Stimulated activated CD8-positive, alpha-beta memory T cell treated with anti-CD3 and anti-CD28 coated beads, Interleukin-4, amount 100 ng/mL, for 1 hour (primary cell): ENCODE measurements at places on chromosomes 2 and 18.

GRCh38 chr2:725468-725867 is 48.3 kb upstream of the TMEM18 start:
- no peak for DNase-seq

GRCh38 chr2:48283586-48284269 is 246.2 kb upstream of the STON1 start:
- no peak for DNase-seq

- DNase-seq = no peak
Measured at GRCh38 chr2:74415762-74416395, 5.5 kb downstream of the C2orf81 start.

GRCh38 chr2:204705243-204705932 is 160.1 kb downstream of the PARD3B start:
- no peak for DNase-seq

DNA sequence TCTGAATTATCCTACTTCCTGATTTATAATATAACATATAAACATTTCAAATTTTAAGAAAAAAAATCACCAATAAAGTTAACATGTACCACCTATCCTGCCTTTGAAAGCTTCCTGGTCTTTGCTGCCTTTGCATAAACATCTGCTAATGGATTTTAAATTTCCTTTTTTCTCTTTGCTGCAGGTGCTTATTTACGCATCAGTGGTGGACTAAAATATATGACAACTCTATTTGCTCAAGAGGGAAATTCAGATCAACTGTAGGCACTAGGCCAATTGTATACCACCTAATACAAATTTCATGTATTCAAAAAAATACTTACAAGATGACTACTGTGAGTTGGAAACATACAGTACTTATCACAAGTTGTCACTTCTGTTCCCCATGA is 57.2 kb downstream of the RAD51AP2 start:
- DNase-seq = no peak

GRCh38 chr2:186032102-186032738 is 293.6 kb downstream of the FSIP2 start:
- no peak for DNase-seq

DNA sequence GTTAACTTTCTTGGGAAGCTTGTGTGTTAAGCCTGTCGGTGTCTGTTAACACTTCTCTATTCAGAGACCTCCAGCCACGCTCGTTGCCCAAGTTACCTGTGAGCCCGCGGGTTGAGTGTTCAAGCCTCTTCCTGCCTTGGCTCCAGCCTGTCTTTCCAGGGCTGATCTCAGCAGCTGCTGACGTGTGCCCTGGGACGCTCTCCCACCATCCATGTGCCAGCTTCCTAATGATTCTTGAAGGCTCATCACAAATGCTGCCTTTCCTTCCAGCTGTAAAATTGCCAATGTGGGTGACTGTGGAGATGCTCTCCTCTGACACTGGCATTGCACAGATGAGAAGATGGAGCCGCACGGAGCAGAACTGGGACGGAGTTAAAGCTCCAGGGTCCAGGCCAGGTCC is 6.1 kb downstream of the RNF144A start:
- no peak for DNase-seq

DNA sequence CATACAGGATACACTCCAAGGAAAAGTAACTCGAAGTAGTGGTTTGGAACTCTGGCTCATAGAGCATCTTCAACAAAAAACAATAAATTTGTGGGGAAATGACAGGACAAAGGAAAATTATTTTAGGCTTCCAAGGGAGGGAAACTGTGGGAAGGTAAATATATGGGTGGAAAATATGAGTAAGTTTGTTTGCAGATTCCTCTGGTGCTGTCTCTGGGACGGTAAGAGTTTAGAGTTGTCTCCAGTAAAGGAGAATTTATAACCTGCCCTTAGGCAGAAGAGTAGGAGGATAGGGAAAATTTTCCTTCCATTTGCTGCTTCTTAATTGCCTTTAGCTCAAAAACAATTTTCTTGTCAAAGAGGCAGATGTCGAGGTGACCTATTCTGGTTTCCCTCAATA is 19.3 kb downstream of the HNMT start:
- DNase-seq = no peak

DNA sequence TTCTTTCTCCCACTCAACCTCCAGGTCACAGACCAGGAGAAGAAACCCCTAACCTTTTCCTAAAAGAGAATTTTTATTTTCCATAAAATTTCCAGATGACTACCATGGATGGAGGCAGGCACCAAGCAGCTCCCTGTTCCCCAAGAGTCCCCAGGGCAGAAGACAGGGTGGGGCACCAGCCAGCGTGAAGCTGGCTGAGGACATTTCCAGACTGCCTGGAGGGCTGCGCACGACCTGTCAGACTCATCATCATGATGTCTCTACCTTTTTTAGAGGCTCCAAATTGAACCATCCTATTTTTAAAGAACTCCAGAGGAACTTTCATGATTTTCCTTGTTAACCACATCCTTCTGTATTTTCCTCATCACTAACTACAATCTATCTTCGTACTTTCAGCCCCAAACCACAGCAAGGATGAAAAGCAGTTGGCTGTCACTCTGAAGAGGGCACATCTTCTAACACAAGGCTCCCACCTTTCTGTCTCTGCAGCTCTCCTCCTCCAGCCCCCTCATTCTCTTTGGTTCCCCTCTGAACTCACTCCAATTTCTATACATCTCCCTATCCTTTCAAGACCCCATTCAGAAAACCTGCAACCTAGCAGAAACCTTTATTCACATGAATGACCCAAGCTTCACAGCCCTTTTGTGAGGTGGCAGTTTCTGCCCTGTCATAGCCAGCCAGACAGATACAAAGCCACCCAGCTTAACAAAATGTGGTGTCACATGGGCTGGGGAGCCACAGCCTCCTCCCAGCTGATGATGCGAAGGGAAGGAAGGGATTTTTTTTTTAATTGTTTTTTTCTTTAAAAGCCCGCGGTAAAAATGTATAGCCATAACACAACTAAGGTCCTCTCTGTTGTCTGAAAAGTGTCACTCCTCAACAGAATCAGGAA is 11.1 kb downstream of the AMMECR1L start:
- no peak for DNase-seq

- DNase-seq = no peak
Measured at GRCh38 chr2:236136538-236136937, 31.6 kb downstream of the GBX2 start.

DNA sequence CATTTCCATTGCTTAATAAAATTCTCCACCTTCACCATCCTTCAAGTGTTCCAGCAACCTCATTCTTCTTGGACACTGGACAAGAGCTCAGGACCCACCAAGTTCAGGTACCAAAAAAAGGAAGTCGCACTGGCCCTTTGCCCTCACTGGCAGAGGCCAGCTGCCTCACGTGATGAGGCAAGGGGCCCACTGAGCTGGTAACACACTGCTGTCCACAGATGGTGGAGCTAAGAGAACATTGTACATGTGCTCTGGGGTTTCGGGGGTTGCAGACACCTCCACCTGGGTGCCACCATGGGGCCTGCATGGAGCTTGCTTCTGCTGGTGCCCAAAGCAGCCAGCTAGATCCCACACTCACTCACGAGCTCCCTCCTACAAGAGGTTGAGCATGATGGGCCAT is 71.3 kb downstream of the SCG2 start:
- no peak for DNase-seq

GRCh38 chr2:25537526-25537925 is 135.9 kb downstream of the DTNB start:
- no peak for DNase-seq

- no peak for DNase-seq
Measured at GRCh38 chr2:240622531-240623235, 2.6 kb upstream of the GPR35 start.

- no peak for DNase-seq
Measured at GRCh38 chr18:23881778-23882177, 132.8 kb upstream of the TTC39C start.

DNA sequence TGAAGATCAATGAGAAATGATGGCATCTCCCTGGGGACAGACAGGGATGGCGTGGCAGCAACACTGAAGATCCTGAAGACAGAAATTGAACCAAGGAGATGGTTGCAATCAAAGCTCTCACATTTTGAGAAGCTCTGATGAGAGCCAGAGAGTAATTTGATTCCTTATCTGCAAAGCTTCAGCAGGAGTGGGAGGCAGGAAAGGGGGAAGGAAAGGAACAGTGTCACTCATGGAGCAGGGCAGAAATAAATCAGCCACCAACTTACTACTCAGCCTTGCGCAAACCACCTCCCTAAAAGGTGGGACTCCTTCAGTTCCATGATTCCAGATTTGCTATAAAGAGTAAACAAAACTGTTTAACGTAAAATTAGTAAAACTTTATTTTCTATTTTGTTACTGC is 119.2 kb downstream of the CACNB4 start:
- no peak for DNase-seq

GRCh38 chr2:126344493-126344892 is 311.5 kb upstream of the GYPC start:
- DNase-seq = no peak

DNA sequence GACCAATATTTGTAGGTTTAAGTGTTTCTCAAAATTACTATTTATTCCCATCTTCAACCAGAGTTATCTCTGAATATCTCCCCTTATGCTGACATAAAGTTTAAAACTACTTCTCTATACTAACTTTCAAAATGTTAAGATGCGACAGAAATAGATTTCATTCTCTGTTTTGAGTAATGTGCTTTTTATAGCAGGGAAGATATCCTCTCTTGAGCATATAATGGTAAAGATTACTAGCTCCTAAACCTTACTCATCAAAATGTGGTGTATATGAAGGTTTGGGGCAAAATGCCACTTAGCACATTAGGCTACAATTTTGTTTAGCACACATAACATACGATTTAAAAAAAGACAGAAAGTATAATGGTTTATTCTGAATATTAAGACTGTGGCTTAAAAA is 54.4 kb downstream of the CWC22 start:
- no peak for DNase-seq

DNA sequence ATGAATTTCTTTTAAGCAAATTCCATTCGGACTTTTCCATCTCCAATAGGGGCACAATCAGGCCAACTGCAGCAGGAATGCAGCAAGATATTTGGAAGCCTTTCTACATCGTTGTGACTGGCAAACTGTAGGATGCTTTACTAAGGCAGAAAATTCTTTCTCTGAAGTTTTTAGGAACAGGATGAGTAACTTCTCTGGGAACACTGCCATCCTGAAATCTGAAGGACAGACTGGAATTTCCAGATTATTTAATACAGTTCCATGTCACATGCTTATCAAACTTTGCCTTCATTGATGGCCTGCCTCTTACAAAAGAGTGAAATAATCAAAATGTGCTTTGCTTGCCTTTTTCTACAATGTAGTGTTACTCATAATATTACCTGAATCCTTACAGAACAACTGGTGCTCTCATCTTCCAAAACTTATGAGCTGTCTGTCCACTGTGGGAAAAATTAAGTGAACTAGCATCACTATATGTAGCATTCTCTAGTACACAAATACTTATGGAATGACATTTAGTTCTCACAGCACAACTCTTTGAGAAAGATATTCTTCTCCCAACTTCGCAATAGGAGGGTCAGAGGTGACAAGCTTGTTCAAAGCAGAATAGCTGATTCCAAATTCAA is 32.0 kb upstream of the MAP2 start:
- no peak for DNase-seq

DNA sequence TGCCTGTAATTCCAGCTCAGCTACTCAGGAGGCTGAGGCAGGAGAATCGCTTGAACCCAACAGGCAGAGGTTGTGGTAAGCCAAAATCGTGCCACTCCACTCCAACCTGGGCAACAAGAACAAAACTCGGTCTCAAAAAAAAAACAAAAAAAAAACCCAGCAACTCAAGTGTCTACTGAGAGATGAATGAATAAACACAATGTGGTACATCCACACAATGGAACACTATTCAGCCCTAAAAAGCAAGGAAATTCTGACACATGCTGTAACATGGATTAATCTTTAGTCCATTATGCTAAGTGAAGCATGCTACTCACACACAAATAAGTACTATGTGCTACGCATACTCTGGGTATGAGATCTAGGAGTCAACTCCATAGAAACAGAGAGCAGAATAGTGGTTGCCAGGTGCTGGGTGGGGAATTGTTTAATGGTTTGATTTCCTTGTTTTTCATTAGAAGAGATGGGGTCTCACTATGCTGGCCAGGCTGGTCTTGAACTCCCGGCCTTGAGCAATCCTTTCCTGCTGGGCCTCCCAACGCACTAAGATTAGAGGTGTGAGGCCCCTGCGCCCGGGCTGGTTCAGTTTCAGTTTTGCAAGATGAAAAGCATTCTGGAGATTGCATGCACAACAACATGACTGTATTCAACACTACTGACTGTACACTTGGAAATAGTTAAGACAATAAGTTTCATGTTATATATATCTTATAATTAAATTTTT is 15.9 kb downstream of the SMPD4 start:
- DNase-seq = no peak

GRCh38 chr18:10365021-10365500 is 89.4 kb upstream of the APCDD1 start:
- no peak for DNase-seq

GRCh38 chr2:238431-238830 is 25.4 kb downstream of the SH3YL1 start:
- no peak for DNase-seq

DNA sequence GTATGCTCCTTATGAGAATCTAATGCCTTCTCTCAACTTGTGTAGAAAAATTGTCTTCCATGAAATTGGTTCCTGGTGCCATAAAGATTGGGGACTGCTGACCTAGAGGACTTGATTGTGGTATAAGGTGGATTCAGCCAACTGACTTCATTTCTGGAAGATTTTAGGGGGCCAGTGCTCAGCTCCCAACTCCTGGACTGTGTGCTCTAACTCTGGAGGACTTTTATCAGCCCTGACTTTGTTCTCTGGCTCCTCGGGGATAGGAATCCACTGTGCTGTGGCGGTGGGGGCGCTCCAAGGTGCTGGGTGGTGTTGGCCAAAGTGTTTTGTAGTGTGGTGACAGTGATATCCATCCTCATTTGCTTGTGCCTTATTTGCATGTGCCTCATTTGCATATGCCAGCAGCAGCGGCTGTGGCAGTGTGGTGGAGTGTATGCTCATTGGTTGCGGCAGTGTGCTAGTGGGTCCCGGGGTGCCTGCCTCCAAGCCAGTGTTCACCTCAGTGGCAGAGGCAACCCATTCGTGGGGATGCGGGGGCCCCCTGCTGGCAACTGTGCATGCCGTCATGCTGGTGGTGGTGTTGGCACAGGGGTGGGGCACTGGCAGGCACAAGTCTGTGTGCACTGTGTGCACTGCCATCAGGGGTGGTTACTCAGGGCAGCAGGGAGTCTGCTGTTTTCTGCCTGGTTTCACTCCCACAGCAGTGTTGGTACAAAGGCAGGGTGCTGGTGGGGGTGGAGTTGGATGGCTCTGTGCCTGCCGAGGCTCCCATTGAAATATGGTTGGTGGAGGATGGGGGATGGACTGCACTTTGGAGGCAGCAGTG is 19.6 kb downstream of the EHBP1 start:
- DNase-seq = no peak
